NCI-H446 treated with DMSO at 0.1 percent for 48 hours (cell line): ENCODE measurements at places on chromosomes 11 and 22.
A peak's percentile ranks its signal among the peaks of the same experiment; 100 is the strongest.

DNA sequence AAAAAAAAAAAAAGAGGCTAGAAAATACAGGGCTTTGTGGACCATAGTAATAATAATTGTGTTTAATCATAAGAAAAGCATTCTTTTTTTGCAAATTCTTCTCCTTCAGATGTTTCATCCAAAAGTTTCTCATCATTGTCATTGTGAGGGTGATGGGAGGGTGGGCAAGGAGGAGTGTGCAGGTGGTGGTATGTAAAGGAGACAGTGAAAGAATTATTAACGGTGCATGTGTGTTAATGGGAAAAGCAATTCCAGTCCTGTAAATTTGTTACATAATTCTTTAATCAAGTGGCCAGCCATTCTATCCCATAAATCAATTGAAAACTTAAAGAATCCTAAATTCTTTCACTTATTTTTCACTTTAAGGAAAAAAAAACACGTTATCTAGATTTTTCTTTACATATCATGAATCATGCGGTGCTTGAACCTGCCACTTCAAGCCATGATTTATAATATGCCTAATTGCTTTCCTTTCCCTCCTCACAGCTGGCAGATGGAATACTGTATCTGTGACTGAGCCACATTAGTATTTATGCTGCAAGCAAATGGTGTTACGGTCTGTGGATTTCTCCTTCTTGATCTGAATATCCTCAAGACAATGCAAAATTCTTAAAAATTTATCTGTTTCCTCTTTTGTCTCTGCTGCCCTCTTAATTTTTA is 318.5 kb downstream of the JRKL start:
- DNase-seq: peak; percentile 55

GRCh38 chr11:72670041-72670440 is 4.2 kb downstream of the PDE2A start:
- no peak for DNase-seq

DNA sequence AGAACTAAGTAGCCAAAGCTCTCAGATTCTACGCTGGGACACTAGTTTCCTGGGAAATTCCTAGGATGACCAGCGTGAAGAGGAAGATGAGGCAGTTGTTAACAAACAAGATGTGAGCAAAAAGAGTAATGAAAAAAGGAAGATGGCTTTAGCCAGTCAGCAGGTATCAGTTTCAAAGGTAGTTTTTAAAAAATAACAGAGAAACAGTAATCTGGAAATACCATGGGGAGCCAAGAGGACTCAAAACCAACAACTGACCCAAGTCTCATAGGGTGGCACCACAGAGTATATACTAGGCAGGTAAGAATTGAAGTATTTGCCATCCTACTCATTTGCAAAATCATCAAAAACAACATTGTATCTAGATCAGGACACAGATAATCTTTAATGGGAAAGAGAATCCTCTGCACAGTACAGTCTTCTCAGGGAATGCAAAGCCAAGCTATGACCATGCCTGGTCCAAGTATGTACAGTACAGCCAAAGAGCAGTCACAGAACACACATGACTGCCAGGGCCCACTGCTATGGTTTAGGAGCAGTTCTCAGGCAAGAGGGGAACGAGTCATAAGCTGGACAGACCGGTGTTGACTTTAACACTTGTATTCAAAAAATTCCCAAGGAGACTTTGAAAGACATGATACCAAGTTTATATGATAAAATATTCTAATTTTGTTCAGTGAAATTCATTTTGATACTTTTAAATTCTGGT is 20.6 kb downstream of the MSANTD4 start:
- no peak for DNase-seq

GRCh38 chr11:128615612-128616011 is 28.3 kb upstream of the ETS1 start:
- DNase-seq: no peak

GRCh38 chr11:24238771-24239645 is 257.8 kb upstream of the LUZP2 start:
- DNase-seq: peak; percentile 62

DNA sequence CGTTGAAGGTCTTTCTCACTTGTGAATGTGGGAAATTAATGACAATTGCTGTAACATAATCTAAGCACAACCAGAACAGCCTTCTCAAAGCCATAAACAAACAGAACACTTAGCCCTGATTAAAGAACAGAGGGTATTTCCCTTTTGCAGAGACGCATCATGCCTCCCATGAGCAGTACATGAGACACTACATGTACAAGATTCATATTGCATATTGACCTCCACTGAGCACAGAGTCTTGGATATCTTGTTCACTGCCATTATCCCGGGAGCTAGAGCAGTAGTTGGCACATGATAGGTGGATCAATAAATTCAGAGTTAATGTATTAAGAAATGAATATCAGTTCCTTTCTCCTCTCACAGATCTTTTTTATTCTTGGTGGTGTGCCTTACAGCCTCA is 1194.3 kb upstream of the TENM4 start:
- DNase-seq: no peak

DNA sequence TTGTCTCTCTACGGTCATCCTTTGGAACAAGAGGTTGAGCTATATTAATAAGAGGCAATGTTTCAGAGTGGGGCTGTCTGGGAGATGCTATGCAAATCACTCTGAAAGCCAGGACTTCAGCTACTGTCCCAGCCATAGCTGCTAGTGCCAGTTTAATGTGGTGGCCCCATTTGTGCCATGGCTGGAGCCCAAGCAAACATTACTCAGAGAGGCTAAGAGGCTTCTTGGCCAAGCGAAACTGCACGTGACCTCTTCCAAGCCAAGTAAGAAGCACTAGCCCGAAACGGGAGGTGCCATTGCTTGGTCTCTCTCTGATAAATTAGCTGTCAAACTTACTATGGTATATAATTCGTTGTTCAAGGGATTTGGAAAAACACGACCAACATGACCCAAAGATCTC is 50.4 kb upstream of the TBCEL start:
- peak; percentile 88 for DNase-seq

GRCh38 chr11:35501776-35502175 is 23.6 kb downstream of the PAMR1 start:
- no peak for DNase-seq

DNA sequence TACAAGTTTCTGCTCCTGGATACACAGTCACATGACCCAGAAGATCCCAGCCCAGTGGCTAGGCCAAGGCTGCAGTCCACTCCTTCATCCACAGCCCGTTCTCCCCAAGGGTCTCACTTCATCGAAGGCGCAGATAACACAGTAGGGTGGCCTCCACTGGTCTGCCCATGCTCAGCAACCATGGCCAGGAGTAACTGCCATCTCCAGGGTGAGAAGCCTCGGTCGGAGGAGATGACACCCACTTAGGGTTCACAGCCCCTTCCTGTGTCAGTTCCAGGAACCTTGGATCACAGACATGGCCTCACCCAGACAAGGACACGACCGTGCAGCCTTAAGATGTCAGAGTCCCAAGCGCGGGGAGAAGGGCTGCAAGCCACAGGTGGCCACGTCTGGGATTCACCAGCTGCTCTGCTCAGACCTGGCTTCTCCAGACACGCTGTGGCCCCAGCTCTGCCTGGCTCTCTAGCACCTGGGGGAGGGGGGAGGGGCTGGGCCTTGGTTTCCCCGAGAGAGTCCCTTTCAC is 2.6 kb downstream of the BET1L start:
- DNase-seq: no peak

- no peak for DNase-seq
These were observed 67.7 kb upstream of the CLNS1A start for GRCh38 chr11:77705195-77705875.

- DNase-seq: no peak
These were observed 46.6 kb downstream of the CWC15 start for GRCh38 chr11:94926698-94927237.

- no peak for DNase-seq
These were observed at the start of gene MICALL1 for GRCh38 chr22:37905534-37906363. Gene MICALL1, plus strand, starts transcription at chr22:37906297. Its CDS starts 126 bp downstream, at chr22:37906423.

DNA sequence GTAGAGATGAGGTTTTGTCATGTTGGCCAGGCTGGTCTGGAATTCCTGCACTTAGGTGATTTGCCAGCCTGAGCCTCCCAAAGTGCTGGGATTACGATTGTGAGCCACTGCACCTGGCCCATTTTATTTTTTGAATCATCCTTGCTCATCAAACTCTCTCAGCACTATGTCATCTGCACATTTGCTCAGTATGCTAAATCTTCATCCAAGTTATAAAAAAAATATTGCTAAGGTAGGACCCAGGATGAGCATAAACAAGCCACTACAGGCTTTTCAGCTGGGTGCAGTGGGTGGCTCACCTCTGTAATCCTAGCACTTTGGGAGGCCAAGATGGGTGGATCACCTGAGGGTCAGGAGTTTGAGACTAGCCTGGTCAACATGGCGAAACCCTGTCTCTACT is 510.1 kb upstream of the LARGE1 start:
- DNase-seq: no peak

DNA sequence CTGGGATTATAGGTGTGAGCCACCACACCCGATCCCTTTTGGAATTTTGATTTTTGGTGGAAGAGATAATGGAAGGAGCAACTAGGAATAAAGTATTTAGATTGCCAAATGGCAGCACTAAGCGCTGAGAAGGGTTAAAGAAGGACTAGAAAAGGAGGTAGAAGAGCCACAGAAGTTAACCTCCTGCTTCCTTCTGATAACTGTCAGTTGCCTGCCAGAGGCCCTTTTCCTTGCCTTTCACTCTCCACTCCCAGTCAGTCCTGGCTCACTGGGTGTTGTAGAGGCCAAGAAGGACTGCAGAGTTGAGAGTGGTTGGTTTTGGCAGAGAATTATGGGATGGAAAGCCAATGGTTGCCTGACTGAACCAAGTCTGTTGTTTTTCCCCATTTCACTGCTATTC is 19.3 kb downstream of the ZC3H12C start:
- no peak for DNase-seq

DNA sequence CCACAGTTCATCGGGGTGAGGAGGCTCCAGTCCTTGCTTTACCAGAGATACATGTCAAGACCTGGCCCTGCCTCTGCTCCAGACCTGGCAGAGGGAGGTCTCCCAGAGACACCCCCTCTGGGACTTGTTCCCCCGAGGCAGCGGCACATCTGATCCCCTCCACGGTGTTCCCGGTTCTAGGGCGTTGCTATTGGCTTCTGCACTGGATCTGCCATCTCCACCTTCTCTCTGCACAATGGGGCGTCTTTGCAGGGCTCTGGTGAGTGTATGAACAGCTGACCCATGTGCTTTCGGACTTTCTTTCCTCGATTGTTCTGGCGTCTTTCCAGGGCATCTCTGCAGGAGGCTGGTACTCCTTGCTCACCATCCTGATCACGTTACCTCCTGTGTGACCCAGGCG is 930.4 kb downstream of the TBC1D22A start:
- DNase-seq: no peak

GRCh38 chr11:13333456-13333957 is 55.9 kb downstream of the BMAL1 start:
- DNase-seq: no peak

DNA sequence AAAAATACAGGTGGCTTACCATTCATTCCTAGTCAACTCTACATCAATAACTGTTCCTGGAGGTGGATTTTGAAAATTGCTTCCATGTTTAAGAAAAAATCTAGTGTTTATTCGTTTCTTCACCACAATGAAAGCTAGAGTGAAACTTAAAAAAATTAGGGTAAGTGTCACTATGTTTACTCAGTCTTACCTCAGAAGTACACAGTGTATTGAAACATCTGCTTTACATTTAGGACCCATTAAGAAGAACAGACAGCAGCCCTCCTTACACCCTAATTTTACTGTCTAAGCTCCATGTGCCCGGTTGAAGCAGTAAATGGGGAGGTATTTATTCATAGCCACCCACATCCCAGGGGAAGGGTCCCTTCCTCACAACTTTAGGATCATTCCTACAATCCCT is 51.4 kb downstream of the PIWIL3 start:
- no peak for DNase-seq

DNA sequence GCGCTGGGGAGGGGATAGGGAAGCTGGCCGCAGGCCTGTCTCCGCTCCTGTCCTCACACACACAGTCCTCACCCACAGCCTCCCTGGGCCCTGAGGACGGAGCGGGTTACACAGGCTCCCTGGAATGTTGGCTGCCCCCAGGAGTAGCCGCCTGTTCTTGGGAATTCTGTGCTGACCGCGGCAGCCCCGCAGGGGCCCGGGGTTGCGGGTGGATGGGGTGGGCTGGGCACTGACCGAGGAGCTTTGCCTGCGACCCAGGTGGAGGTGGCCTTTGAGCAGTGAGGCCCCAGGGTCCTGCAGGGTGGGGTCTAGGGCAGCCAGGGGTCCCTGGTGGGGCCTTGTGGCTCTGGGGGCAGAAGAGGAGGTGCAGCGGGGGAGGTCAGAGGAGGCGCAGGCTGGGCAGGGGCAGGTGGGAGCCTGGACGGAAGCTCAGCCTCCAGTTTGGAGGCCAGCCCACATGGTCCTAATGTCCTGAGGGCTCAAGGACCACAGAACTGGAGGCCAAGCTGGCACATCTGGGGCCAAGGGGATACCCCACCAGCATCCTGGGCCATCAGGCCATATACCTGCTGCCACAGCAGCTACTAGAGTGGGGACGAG is 6.6 kb upstream of the MRGPRG start:
- no peak for DNase-seq

DNA sequence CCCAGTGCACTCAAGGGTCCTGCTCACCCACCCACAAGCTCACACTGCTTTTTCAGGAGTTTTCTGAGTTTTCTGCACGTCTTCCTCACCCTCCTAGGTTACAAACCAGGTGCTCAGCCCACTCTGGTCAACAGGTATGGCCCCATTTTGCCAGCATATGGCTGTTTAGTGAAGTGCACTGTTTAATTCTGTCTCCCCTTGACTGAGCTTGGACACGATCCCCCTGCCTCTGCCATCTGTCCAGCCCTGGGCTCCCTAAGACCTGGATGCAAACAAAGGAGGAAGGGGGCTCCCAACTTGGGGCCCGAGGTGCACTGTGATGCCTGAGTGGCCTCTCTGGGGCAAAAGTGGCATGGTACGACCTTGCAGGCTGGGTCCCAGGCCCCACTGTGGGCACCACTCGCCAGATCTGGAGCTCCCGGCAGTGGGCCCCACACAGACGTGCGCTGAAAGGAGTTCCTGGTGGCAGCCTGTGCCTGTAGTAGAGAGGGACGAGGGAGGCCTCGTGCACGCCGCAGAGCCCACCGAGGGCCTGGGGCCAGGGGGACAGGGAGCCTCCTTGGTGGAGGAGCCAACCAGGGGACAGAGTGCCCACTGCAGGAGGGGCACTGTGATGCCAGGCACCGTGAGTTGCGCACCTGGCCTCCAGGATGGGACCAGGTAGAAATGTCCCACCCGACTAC is 37.3 kb upstream of the COMT start:
- no peak for DNase-seq

- DNase-seq: no peak
These were observed 104.8 kb downstream of the RPL27A start for GRCh38 chr11:8787372-8787771.
